NCI-H2081 treated with DMSO at 0.1 percent for 48 hours (cell line): ENCODE measurements at places on chromosomes 1 and 21.

GRCh38 chr1:192862271-192862670 lies 53.4 kb downstream of the RGS2 start:
- no peak for DNase-seq

- DNase-seq: no peak
These were observed 11.9 kb upstream of the RIPPLY3 start for GRCh38 chr21:36994501-36995158.

- DNase-seq: no peak
These were observed 406.5 kb downstream of the DUSP10 start for GRCh38 chr1:221335161-221336101.

- no peak for DNase-seq
These were observed 5.0 kb upstream of the KIF21B start for GRCh38 chr1:201028461-201028889.

- DNase-seq: no peak
These were observed 23.8 kb downstream of the PLA2G2A start for GRCh38 chr1:19955534-19956170.

DNA sequence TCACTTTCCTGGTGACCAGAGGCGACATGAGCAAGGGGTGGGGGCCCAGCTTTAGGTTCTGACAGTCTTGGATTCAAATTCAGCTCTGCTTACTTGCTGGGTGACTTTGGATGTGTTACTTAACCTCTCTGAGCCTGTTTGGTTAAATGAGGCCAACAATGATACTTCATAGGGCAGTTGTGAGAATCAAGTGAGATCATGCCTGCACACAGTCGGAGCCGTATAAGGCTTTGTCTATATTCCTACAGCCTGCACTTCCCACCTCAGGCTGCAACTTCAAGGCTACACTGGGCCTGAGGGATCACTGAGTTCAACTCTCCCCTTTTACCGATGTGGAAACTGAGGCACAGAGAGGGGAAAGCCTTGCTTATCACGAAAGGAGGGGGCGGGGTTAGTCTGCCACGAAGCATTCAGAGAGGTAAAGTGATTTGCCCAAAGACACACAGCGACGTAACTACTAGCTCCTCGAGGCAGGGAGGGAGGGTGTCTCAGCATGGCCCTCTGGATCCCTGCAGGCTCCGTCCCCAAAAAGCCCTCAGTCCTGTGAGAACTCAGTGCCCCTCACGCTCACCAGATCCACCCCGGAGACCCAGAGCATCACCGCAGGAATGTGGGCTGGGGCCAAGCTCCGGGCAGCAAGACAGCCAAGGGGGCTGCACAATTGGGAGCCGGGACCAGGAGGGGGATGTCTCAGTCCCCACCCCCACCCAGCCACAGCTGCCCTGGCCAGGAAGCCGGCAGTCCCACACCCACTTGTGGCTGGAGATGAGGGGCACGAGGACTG lies 25.0 kb downstream of the SDC3 start:
- no peak for DNase-seq

- no peak for DNase-seq
These were observed 51.0 kb downstream of the BACH1 start for GRCh38 chr21:29349702-29350101.

GRCh38 chr1:6131561-6131960 lies 48.6 kb downstream of the CHD5 start:
- DNase-seq: no peak

DNA sequence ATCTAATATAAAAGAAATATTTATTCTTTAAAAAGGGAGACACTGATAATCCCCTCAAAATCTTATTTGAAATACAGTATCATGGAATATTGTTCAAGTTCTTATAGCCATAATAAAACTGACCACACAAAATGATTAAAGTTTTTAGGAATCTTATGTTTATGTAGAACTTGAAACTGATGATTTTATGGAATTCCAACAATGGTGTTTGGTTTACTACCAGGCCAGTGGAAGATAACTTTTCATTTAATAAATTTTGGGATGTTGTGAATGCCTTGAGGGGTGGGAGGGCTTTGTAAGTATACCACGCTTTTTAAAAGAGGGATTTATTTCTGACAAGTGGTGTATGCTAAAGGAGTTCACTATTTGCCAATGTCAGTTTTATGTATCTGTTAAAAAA lies 87.7 kb downstream of the RAB3GAP2 start:
- DNase-seq: no peak

- no peak for DNase-seq
These were observed 39.6 kb upstream of the DPYD start for GRCh38 chr1:97960470-97960869.

GRCh38 chr1:20823845-20824244 lies 36.7 kb upstream of the HP1BP3 start:
- no peak for DNase-seq

- no peak for DNase-seq
These were observed 27.2 kb upstream of the TADA1 start for GRCh38 chr1:166903232-166903631.

GRCh38 chr1:86714159-86714558 lies 9.8 kb downstream of the SH3GLB1 start:
- DNase-seq: no peak

DNA sequence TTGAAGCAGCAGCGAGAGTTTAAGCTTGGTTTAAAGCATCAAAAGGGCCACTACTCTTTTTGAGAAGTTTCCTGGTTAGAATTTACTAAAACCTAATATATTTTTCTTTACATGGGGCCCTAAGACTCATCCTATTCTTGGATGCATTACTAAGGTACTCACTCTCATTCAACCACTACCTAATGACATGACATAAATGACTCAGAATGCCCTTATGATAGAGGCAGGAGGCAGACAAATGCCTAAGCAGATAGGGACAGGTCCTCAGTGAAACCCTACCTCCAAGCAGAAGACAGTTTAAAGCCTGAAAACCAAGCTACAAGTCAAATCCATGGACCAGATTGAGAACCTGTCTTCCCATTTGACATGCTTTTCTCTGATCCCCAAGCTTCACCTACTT lies 34.3 kb upstream of the SLC35A3 start:
- DNase-seq: no peak

DNA sequence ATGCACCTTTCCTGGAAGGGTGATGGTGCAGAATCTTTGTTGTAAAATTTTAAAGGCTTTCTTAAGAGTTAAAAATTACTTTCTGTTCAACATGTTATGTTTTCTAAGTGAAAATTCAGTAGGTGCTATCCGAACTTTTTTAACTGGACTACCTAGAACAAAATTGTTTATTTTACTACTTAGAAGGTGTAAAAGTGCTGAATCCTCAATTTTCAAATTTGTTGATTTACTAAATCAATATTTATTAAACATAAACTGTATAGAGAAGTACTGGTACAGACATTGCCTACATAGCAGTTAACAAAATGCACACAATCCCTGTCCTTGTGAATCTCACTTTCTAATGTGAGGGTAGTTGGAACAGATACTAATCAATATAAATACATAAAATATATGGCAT lies 277.5 kb downstream of the CTH start:
- no peak for DNase-seq

GRCh38 chr1:85339089-85339488 lies 62.7 kb upstream of the BCL10 start:
- DNase-seq: no peak

- no peak for DNase-seq
These were observed 38.6 kb upstream of the ETS2 start for GRCh38 chr21:38766987-38767722.

- DNase-seq: no peak
These were observed 21.0 kb downstream of the PDE9A start for GRCh38 chr21:42674351-42674940.

DNA sequence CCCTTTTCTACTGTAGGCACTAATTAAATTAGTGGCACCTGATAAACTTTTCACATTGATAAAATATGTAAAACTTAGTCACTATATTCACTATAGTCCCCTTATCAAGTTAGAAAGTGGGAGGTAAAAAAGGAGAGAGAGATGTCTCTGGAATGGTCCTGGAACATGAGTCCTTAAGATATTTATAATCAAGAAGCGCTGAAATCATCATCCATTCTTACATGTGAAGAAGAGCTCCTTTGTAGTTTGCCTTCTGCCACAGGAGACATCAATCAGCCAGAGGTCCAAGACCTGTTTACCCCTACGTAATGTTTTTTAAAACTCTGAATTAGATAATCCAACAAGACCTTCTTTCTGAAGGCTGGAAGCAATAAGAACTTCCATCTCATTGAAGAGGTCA lies 65.3 kb downstream of the GATAD2B start:
- no peak for DNase-seq

DNA sequence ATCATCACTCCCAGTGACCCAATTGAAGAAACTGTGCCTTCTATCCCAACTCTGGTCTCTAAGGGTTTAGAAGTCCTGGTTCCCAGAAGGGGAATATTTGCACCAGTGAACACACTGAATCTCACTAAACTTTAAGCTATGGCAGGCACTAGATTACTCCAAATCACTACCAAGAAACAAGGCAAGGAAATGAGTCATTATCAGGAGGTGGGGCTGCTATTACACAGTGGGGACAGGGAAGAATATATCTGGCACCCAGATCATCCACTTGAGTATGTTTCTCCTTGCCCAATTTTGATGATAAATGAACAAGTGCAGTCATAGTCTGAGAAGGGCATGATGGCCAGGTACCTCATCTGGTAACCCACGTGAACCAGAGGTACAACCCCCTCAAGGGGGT lies 7.0 kb downstream of the MRPL9 start:
- DNase-seq: no peak

DNA sequence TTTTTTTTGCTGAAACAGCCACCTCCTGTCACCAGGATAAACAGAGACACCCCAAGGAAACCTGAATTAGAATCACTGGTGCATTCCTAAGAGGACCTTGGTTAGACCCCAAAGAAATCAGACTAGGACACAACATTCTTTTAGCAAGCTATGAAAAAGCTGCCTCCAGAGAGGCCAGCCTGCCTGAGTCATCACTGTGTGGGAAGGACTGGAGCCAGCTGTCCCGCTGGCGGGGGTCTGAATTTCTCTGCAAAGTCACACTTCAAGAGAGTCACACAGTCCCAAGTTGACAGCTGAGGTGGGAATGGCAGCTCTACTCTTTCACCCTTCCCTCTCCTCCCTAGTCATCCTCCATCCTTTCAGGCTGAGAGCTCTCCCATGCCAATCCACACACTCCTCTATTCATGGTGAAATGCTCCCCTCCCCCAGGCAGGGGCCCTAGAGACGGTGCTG lies 405.0 kb upstream of the POU3F1 start:
- DNase-seq: no peak

- no peak for DNase-seq
These were observed at the start of gene KCNE2 for GRCh38 chr21:34363733-34364132. KCNE2 (plus strand) TSS chr21:34364006; CDS start chr21:34370479, 6,473 bp downstream.
